ENCODE measurements at places on chromosomes 1 and 21. TPM values are rescaled to one million over a fixed set of nuclear protein-coding genes. Genes with fewer than 3 reads are reported as not detected.

GRCh38 chr1:3495776-3496745, 41.6 kb downstream of the ARHGEF16 start:
- H3K27ac ChIP-seq: no peak overlapping the region
- no peaks in the 10 kb centered on the region for H3K4me1 ChIP-seq
- no peak overlapping the region for H3K4me3 ChIP-seq
- DNase-seq: no peak
- H3K27me3 ChIP-seq: no peaks in the 10 kb centered on the region

Gene F5
- 0.85 TPM for total RNA-seq

Gene C8B
- total RNA-seq: not detected

Gene CTTNBP2NL
- 66.5 TPM for total RNA-seq

- H3K4me1 ChIP-seq: peaks cover 6% of the 10 kb centered on the region
- H3K27ac ChIP-seq: no peak overlapping the region
- no peak for DNase-seq
Observed at GRCh38 chr1:108663074-108663473, 2.2 kb upstream of the HENMT1 start.

Gene SAMSN1
- total RNA-seq: 20.5 TPM

Gene C1orf116
- 0.14 TPM for total RNA-seq

Gene TRNP1
- 26.4 TPM for total RNA-seq

Gene C1orf167
- total RNA-seq: 4.2 TPM

Measured in thoracic aorta (tissue), 2 donors.